Stimulated activated CD4-positive, alpha-beta T cell treated with anti-CD3 and anti-CD28 coated beads, TNF-alpha, amount 100 ng/mL, for 4 hours (primary cell): ENCODE measurements at places on chromosomes 4 and X.

- DNase-seq, result peak; percentile 30
Measured at GRCh38 chrX:46573331-46573891, at the start of gene CHST7. Gene CHST7 (plus strand): TSS chrX:46573765. CDS start chrX:46573932, 167 bp downstream.

GRCh38 chrX:108131471-108131870 lies 39.9 kb downstream of the ATG4A start:
- no peak for DNase-seq

- DNase-seq, result no peak
Measured at GRCh38 chr4:183469285-183469684, 24.8 kb downstream of the CDKN2AIP start.

DNA sequence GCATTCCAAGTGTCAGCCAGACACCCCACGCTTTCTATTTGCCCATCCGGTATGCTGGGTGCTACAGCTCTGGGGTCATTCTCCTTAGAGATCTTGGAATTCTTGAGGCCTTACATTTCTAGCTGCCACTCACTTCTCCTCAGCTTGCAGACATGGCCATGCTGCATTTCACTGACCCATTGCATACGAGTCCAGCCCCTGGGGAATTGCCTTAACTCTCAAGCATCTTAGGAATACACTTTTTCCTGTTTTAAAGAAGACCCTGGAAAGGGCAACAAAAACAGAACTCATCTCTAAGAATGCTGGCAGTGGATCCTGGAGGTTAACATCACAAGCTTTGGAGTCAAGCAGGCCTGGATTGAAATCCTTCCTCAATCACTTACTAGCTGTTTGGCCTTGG lies 122.0 kb upstream of the LNX1 start:
- DNase-seq, result no peak

GRCh38 chr4:36325499-36325898 lies 44.1 kb downstream of the DTHD1 start:
- no peak for DNase-seq

DNA sequence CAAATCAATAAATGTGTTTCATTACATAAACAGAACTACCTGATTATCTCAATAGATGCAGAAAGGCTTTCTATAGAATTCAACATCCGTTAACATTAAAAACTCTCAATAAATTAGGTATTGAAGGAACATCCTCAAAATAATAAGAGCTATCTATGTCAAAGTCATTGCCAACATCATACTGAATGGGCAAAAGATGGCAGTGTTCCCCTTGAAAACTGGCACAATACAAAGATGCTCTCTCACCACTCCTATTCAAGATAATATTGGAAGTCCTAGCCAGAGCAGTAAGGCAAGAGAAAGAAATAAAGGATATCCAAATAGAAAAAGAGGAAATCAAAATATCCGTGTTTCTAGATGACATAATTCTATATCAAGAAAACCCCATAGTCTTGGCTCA lies 466.4 kb downstream of the MAGEE1 start:
- DNase-seq, result no peak

GRCh38 chr4:166957451-166957850 lies 276.8 kb downstream of the SPOCK3 start:
- DNase-seq, result no peak

DNA sequence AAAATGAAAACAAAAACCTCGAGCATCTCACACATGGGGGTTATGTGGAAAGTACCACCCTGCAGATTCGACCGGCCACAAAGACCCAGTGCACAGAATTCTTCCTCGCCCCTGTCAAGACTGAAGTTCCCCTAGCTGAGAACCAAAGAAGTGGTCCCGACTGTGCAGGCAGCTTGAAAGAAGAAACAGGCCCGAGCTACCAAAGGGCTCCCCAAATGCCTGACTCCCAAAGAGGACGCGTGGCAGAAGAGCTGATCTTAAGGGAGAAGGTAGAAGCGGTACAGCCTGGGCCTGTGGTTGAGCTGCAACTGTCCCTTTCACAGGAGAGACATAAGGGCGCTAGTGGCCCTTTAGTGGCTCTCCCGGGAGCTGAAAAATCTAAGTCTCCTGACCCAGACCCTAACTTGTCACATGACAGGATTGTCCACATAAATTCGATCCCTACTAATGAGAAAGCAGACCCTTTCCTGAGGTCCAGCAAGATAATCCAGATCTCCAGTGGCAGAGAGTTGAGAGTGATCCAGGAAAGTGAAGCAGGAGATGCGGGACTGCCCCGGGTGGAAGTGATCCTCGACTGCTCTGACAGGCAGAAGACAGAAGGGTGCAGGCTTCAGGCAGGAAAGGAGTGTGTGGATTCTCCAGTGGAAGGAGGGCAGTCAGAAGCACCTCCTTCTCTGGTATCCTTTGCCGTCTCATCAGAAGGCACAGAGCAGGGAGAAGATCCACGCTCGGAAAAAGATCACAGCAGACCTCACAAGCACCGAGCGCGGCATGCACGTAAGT lies 108.8 kb upstream of the MYOZ2 start:
- no peak for DNase-seq
